ENCODE measurements at places on chromosomes 2 and 18.

GRCh38 chr2:136487421-136487820 is 277.9 kb upstream of the THSD7B start:
- H3K27ac ChIP-seq = no peak overlapping the region
- no peaks in the 10 kb centered on the region for H3K4me1 ChIP-seq
- no peak overlapping the region for H3K4me3 ChIP-seq
- H3K36me3 ChIP-seq = no peaks in the 10 kb centered on the region
- DNase-seq = no peak

DNA sequence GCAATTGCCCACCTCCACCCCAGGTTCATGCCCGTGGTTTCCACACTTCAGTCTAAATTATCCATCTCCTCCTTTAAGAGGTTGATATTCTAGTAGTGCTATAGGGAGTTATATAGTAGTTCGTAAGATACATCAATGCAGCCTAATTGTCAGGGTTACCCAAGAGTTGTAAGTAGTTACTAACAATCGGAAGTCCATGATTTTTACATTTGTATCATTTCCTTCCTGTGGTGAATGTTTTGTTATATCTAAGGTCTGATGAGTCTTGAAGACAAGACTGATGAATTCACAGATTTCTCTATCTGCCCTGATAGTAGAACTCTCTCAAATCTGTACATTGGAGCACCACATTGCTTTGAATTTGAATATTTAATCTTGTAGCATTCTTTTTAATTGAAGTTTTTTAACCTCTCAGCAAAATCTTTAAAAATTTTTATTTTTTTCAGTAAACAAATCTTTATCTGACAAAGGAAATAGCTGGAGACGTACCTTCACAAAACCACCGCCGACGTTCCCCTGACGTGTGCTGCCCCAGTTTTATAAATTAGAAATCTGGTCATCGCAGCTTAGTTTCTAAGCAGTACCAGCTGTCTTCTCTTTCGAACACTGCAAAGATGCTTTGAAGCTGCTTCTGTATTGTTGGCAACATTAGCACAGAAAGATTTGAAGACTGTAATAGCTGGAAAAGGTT is 264.5 kb downstream of the SOCS6 start:
- H3K27ac ChIP-seq = no peak overlapping the region
- no peaks in the 10 kb centered on the region for H3K36me3 ChIP-seq

- no peaks in the 10 kb centered on the region for H3K27me3 ChIP-seq
- peaks cover 22% of the 10 kb centered on the region for H3K4me1 ChIP-seq
- peak; percentile 68 for DNase-seq
Observed at GRCh38 chr2:151334082-151334815, 23.1 kb upstream of the TNFAIP6 start.

- H3K4me1 ChIP-seq = peaks cover 3% of the 10 kb centered on the region
- H3K27ac ChIP-seq = no peak overlapping the region
- no peak overlapping the region for H3K4me3 ChIP-seq
- DNase-seq = no peak
- peaks cover 8% of the 10 kb centered on the region for H3K36me3 ChIP-seq
Observed at GRCh38 chr2:86020984-86021383, 84.7 kb downstream of the POLR1A start.

DNA sequence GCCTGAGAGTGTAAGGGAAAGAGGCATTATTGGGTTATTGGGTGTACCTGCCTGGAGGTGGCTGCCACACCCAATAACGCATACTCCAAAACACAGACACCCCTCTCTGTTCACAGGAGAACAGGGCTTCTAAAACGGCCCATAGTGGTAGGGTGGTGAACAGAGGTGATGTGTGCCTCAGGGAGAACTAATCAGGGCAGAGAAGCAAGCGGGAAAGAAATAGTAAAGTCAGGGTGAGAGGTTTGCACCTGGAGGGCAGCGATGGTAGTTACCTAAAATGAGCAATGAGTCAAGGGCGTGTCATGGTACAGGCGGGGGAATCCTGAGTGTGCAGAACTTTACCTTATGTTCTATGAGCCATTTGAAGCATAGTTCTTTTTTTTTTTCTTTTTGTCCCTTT is 21.6 kb upstream of the VPS4B start:
- H3K27me3 ChIP-seq = no peaks in the 10 kb centered on the region
- DNase-seq = peak; percentile 30
- H3K4me1 ChIP-seq = peaks cover 29% of the 10 kb centered on the region
- H3K36me3 ChIP-seq = no peaks in the 10 kb centered on the region
- H3K27ac ChIP-seq = peak overlapping the region; percentile 81
- H3K4me3 ChIP-seq = no peak overlapping the region

GRCh38 chr2:27803046-27803445 is 31.5 kb downstream of the MRPL33 start:
- H3K4me1 ChIP-seq = peaks cover 33% of the 10 kb centered on the region
- DNase-seq = no peak
- no peaks in the 10 kb centered on the region for H3K36me3 ChIP-seq
- no peaks in the 10 kb centered on the region for H3K27me3 ChIP-seq
- H3K27ac ChIP-seq = no peak overlapping the region

GRCh38 chr2:206920951-206921350 is 18.4 kb upstream of the CPO start:
- no peaks in the 10 kb centered on the region for H3K27me3 ChIP-seq
- H3K36me3 ChIP-seq = no peaks in the 10 kb centered on the region
- DNase-seq = peak; percentile 61

GRCh38 chr2:108554528-108554927 is 20.3 kb downstream of the LIMS1 start:
- no peaks in the 10 kb centered on the region for H3K27me3 ChIP-seq
- H3K4me3 ChIP-seq = no peak overlapping the region
- H3K36me3 ChIP-seq = no peaks in the 10 kb centered on the region
- DNase-seq = no peak
- no peak overlapping the region for H3K27ac ChIP-seq

GRCh38 chr2:191255756-191256312 is 10.6 kb downstream of the MYO1B start:
- H3K27ac ChIP-seq = no peak overlapping the region
- no peaks in the 10 kb centered on the region for H3K27me3 ChIP-seq
- no peaks in the 10 kb centered on the region for H3K36me3 ChIP-seq
- DNase-seq = peak; percentile 30
- no peak overlapping the region for H3K4me3 ChIP-seq

GRCh38 chr18:75659535-75660023 is 232.1 kb upstream of the SMIM21 start:
- H3K27me3 ChIP-seq = peaks cover 44% of the 10 kb centered on the region
- no peaks in the 10 kb centered on the region for H3K36me3 ChIP-seq
- H3K4me3 ChIP-seq = no peak overlapping the region
- H3K4me1 ChIP-seq = no peaks in the 10 kb centered on the region
- no peak for DNase-seq

DNA sequence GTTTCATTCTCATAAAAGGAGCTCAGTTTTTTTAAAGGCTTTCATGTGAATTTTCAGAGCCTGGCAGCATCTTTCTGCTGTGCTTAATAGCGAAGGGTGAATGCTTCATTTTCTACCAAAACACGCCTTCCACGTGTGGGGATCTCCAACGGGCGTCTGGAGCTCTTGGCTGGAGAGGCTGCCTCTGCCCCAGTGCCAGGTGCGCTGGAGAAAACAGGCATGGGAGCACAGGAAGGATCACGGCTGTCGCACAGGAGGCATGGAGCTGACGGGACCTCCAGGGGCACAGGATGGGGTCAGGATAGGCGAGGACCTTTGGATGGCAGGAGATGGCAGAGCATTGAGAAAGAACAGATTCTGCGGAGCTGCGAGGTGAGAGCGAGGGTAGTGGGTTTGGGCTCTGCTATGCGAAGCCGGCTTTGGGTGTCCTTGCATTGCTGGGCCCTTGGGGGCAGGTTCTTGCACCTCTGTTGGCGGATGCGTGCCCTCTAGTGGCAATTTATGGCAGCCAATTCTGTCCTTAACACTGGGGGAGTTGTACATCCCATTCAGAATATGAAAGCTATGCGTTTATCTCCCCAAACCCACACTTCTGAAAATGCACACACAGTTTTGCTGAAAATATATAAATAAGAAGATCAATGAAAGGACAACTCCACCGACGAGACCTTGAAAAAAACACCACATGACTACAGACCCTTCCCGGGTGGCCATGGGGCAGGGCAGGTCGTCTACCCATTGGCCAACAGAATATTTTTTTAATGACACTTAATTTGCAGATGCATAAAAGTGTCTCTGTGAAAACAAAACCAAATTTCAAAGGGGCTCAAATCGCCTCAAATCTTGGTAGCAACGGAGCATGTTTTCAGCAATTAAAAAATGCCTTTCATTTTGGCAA is 90.4 kb upstream of the SLC35G4 start:
- DNase-seq = peak; percentile 66
- no peaks in the 10 kb centered on the region for H3K4me1 ChIP-seq
- peaks cover 42% of the 10 kb centered on the region for H3K27me3 ChIP-seq
- H3K27ac ChIP-seq = no peak overlapping the region
- no peaks in the 10 kb centered on the region for H3K36me3 ChIP-seq

DNA sequence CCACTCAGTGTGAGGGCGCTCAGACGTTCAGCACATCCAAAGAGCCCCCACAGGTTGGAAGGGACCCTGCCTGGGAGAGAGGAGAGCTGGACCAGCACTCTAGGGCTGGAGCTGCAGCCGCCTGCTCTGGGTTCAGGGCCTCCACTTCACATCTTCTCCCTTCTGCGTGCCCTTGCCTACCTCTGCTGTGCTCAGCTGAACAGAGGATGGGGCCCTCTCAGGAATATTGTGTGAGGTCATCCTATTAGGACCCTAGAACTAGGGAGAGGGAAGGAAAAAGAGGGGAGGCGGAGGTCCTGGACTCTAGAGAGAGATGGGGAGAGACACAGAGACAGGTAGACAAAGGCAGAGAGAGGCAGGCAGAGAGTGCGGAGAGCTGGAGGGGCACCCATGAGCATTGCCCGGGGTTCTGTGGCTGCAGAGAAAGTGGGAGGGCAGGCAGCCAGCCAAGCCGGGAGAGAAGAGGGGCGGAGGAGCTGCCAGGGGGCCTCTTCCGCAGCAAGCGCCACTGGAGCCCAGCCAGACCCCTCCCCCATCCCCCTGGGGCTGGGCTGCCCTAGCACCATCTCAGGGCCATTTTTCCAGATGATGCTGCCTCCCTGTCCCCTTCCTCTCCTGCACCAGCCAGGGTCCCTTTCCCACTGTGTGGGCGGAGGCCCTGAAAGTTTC is 8.3 kb upstream of the TNS1 start:
- H3K27ac ChIP-seq = no peak overlapping the region
- no peaks in the 10 kb centered on the region for H3K4me1 ChIP-seq
- DNase-seq = no peak
- no peaks in the 10 kb centered on the region for H3K36me3 ChIP-seq

Measured in PC-3 (cell line).